HCT116 (cell line): ENCODE measurements at places on chromosomes 16 and 17. TPM values are rescaled to one million over a fixed set of nuclear protein-coding genes. Genes with fewer than 3 reads are reported as not detected.

Gene GID4
- total RNA-seq, result 10.8 TPM

Gene MYH13
- not detected for total RNA-seq

Gene SULT1A2
- 1.9 TPM for total RNA-seq

Gene IGF2BP1
- 0.91 TPM for total RNA-seq

Gene FOXC2
- 0.22 TPM for total RNA-seq

- no peak for DNase-seq
Observed at GRCh38 chr17:67125417-67125816, 81.1 kb downstream of the CACNG1 start.

DNA sequence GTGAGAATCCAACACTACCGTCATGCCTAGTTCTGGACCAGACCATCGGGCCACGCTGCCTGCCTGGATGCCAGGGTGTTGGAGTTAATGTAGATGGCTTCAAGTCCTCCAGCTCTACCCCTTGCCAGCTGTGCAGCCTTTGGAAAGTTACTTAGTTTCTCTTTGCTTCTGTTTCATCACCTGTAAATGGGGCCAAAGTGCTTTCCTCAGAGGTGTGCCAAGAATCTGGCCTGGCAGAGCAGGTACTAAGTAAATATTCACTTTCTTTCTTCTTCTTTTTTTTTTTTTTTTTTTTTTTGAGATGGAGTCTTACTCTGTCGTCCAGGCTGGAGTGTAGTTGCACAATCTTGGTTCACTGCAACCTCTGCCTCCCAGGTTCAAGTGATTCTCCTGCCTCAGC lies 159.5 kb upstream of the RPL38 start:
- DNase-seq, result no peak

- no peak for DNase-seq
Observed at GRCh38 chr16:24683847-24684493, 45.5 kb upstream of the TNRC6A start.
